ENCODE measurements at places on chromosomes 11 and 22.

DNA sequence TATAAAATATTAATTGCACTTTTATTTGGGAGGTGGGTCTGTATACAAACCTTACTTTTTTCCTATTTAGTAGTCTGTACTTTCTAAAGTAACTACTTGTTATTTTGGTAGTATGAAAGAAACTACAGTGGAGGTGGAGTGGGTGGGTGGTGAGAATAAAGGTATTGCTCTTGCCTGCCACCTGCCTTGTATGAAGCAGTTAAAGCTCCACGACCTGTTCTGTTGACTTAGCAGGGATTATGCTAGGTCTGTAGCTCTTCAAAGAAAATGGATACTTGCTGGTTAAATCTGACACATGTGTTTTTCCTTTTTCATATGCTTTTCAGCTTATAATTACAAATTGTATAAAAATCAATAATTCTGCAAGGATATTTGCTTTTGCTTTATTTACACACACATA lies 111.9 kb downstream of the EHF start:
- DNase-seq, result no peak

DNA sequence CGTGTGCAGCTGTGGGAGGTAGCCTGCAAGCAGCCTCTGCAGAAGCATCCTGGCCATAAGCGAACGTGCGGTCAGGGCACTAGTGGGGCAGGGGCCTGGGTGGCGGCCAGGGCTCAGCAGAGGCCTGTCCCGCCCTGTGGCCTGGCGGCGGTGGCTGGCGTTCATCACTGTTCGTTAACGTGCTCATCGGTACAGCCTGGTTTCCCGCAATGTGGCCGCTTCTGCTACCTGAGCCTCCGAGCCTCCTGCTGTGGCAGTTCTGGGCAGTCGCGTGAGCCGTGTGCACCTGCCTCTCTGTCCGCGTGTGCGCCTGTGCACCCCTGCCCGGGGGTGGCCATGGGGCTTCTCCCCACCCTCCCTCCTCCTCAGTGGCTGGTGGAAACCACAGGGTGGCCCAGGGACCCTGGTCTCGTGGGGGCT lies 117.9 kb downstream of the KCNQ1OT1 start:
- DNase-seq, result no peak

- no peak for DNase-seq
These were observed 55.9 kb upstream of the KIRREL3 start for GRCh38 chr11:127056338-127056971.

DNA sequence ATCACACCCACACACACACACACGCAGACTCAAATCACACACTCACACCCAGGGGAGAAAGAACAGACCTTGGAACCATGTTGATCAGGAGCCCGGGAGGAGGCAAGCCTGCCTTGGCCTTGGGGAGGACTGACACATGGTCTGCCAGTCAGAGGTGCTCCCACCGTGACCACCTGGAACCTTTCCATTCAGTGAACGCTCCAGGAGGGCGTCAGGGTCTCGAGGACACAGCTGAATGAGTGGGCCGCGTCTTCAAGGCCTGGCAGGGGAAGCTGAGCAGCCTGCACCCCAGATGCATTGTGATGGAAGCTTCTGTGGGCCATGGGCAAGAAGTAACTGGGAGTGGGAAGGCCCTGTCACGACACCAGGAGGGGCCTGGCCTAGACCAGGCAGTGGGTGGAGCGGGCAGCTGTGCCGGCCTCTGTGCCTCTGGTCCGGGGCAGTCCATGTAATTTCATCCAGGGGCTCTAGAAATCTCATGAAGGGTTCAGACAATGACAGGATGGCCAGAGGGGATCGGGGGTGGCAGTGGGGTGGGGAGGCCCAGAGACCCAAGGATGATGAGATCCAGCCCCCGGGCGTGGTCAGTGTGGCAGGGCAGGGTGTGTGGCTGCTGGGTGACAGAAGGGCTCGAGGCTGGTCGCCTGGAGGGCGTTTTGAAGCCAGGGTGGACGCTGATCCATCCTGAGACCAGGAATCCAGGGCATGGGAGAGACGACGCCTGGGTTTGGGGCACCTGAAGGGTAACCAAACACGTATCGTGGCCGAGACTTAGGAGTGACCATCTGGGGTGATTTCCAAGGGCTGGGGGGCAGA lies 53.7 kb downstream of the IGF2 start:
- DNase-seq, result no peak

GRCh38 chr11:105986554-105986953 lies 35.5 kb downstream of the MSANTD4 start:
- no peak for DNase-seq

- peak; percentile 60 for DNase-seq
These were observed 51.0 kb downstream of the MTNR1B start for GRCh38 chr11:93020248-93021046.

DNA sequence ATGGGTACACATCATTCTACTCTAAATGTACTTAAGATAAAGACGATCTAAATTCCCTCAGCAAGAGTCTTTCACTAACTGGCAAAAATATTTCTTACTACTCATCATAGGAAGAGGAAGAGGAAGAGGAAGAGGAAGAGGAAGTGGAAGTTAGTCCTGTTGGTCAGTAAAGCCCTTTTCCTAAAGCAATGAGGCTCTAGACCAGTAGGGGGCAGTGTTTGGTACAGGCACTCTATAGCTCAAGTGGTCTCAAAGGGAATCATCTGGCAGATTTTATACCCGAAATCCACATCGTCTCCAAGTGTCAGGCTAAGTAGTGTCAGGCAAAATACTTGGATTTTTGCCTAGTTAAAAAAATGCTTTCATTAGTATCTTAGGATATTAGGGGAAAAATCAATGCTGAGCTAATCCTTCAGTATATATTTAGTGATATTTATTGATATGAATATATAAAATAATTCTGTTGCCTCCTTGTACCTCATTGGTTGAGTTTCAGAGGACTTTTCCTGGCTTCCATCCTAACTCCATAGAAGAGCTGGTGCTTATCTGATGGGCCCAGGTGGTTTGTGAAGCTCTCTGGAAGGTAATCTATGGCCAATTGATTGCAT lies 7.7 kb downstream of the BLID start:
- DNase-seq, result peak; percentile 63

DNA sequence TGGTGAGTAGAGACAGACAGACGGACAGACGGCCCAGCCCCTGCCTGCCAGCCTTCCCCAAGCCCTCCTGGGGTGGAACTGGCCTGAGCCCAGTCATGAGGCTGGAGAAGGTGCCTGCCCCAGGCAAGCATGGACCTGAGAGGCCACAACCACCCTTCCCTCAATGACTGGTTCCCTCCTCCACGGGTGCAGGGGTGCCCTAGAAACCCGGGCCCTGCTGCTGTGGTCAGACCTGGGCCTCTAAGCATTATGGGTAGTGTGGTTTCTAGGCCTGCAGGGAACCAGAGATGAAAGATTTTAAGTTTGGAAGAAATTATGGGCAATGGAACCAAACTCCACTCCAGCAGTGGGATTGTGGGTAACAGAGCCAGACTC lies 13.5 kb downstream of the RHBDD3 start:
- no peak for DNase-seq

DNA sequence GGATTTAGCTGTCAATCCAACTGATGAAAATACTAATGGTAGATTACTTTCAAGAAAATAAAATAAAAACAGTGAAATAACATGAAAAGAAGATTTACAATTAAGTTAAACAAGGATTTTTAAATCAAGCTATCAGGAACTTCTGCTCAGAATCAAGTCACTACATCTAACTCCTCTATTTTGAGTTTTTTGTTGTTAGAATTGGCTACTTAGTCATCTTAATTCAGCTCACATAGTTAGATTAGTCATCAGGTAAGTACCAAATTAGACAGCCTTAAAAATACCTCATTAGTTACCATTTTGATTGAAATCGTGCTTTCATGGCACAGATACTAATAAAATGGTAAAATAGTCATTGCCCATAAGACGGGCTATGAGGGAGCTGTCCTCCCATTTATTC lies 35.8 kb downstream of the BTG4 start:
- no peak for DNase-seq

- DNase-seq, result no peak
These were observed 51.0 kb downstream of the MIAT start for GRCh38 chr22:26708256-26709009.

DNA sequence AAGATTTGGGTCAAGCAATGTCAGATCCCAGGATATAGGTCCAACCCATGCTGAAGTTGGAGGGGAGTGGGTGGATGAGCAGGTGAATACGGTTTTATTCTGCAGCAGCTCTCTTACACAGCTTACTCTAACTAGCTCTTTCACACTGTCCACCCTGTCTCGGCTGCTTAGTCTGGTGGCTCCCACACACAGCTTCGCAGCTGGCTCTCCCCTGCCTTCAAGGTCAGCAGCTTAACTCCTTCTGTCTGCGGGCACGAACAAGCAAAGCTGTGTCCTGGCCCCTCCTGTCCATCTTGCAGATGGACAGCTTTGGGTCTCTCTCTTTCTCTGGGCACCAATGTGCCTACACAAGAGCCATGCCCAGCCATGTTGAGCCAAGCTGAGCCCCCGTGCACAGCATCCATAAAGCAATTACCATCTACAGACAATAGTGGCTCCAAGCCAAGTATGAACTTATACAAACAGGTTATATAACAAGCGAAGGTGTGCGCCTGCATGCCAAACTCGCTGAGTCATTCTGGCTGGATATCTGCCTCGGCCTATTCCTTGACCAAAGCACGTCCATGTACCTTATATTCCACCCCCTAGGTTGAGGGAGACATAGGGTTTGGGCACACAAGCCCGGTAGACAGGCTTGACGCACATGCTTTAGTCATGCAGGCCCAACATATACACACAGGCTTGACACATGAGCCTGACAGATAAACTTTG lies 1307.8 kb upstream of the RAG2 start:
- no peak for DNase-seq

- peak; percentile 57 for DNase-seq
These were observed 1.7 kb downstream of the HPX start for GRCh38 chr11:6438979-6439571.

- no peak for DNase-seq
These were observed 67.4 kb downstream of the SCUBE1 start for GRCh38 chr22:43275545-43276317.

DNA sequence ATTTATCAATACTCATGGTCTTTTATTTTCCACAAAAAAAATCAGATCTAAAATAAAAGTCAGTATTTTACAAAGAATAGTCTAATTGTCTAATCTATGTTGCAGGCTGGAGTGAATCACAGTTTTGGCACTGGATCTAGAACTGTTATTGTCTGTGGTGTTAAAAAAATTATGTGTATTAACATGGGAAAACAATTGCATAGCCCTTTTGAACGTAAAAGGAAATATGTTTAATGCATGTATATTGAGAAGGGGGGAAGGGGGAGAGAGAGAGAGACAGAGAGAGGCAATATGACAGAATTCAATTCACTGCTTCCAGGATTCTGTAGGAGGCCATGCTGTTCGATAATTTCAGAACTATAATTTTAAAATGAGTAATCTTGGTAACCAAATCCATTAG lies 324.9 kb upstream of the CCDC90B start:
- no peak for DNase-seq

- peak; percentile 42 for DNase-seq
These were observed 507.4 kb downstream of the METTL15 start for GRCh38 chr11:28615542-28615941.

GRCh38 chr11:76205252-76206076 lies 838 bp downstream of the WNT11 start:
- no peak for DNase-seq

GRCh38 chr22:29226351-29226981 lies 20.8 kb downstream of the EMID1 start:
- no peak for DNase-seq

GRCh38 chr11:16240687-16241086 lies 115.7 kb downstream of the SOX6 start:
- DNase-seq, result no peak

DNA sequence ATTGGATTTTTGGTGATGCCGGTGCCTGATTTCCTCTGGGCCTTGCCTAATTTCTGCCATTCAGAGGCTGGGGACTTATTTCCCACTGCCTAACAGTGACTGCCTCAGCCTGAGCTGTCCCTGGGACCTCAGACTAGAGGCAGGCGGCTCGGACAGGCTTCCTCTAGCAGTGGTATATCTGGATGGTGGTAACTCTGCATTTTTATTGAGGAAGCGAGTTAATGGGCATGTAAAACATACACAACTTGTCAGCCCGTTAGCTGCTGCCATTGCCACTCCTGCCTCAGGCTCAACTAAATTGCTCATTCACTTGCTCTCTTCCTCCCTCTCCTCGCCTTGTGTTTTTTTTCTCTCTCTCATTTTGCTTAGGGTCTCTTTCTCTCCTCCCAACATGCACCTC lies 561.6 kb downstream of the BUD13 start:
- no peak for DNase-seq

GRCh38 chr11:60970369-60970774 lies 1.1 kb upstream of the CD6 start:
- peak; percentile 43 for DNase-seq

GRCh38 chr22:49701380-49702067 lies 126.1 kb downstream of the BRD1 start:
- DNase-seq, result no peak

- no peak for DNase-seq
These were observed 54.7 kb downstream of the WNT11 start for GRCh38 chr11:76151556-76152085.

All from fibroblast of skin of scalp (primary cell).